GOT3 (cell line): ENCODE measurements at places on chromosomes 5 and 9.

- no peak for DNase-seq
Measured at GRCh38 chr9:134442486-134443173, 116.4 kb downstream of the RXRA start.

GRCh38 chr5:93941897-93942296 is 200.5 kb upstream of the POU5F2 start:
- DNase-seq: no peak

DNA sequence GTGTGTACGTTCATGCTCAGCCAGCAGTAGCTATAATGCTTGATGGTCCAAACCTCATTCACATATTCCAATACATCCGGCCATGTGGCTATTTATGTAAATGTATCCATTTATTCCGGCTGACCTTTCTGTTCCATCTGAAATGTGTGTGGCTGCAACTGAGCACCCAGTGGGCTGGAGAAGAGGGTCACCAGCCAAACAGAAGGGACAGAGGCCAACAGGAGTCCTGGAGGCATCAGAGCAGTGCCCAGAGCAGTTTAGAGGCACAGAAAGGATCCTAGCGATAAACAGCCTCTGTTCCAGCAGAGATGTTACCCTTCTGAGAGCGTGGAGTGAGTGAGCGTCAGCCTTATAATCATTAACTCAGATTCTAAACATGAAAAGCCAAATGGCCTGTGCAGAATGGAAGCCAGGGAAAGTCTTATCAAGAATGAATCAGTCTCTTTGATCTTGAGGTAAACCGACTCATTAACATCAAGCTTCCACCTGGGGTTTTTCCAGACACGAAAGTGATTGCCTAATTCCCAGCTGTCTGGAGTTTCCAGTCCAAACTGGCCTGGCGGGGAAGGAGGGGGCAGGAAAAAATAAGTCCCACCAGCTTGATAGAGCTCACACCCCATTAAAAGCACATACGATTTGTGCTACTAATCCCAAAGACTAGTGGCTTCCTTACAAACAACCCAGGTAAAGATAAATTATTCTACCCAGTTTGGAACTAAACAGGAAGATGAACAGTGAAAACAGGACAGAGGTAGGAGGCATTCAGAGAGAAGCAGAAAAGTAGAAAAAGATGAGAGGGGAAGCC is 55.7 kb downstream of the SUSD1 start:
- DNase-seq: no peak

DNA sequence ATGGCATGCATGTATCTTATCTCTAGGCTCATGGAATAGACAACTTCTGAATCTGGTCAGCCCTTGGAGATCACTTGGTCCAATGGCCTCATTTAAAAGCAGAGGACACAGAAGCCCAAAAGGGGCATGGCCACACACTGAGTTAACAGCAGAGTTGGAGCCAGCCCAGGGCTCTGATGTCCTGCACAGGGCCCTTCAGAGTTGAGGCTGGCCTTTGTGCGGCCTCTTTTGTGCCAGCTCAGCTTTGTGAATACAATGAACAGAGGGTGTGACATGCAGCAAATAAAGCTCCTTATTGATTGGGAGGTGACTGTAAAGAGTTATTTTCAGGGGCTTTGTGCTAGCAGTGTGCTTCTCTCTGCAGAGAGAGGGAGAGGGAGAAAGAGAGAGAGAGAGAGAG is 150.1 kb upstream of the STK32A start:
- DNase-seq: no peak

DNA sequence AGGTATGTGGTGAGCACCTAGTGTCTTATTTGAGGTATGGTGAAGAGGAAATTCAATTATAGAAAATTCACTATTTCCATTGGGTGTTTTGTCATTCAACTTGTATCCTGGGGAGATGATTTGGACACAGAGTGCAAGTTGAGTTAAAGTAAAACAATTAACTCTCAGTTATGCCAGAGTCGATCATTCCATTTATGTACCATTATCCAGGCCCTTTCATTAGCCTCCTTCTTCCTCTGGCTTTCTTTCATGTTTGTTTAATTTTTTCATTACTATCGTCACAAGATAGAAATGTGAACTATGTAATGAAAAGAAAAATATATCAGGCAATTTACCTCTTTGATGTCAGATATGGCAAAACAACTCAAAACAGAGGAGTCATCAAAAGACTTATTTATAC is 1347.2 kb upstream of the NUDT12 start:
- no peak for DNase-seq

GRCh38 chr9:38026021-38026809 is 42.8 kb downstream of the SHB start:
- no peak for DNase-seq

DNA sequence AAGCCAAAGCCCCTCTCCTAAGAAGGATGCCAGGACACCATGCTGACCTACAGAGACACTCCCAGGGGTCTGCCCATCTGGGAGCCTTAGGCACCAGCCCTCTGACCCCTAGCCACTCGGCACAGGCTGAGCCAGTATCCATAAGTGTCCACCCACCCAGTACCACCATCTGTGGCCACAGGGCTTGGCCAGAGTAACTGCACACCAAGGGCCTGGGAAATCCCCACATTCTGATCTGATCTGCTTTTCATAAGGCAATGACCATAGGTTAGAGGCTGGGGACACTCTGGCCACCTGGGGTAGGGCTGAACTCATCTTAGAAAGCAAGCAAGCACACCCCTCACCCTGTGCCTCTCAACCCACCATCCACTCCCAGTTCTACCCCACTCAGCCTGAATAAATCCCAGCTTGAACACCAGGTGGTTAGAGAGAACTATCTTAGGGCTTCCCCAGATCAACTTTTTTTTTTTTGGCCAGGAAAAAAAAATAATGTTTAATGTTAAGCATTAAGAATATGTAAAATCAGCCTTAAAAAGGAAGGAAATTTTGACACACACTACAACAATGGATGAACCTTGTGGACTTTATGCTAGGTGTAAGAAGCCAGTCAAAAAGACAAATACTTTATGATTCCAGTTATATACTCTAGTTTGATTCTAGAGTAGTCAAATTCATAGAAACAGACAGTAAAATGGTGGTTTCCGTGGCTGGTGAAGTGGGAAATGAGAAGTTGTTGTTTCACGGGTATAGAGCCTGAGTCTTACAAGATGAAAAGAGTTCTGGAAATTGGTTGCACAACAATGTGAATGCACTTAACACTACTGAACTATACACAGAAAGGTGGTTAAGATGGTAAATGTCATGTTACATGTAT is 6.2 kb downstream of the GNPDA1 start:
- DNase-seq: no peak

GRCh38 chr9:11088821-11089374 is 476.1 kb upstream of the PTPRD start:
- DNase-seq: no peak

- no peak for DNase-seq
Measured at GRCh38 chr5:59773294-59773693, 120.2 kb downstream of the PDE4D start.

GRCh38 chr5:65098393-65098792 is 329.7 kb downstream of the CWC27 start:
- no peak for DNase-seq

DNA sequence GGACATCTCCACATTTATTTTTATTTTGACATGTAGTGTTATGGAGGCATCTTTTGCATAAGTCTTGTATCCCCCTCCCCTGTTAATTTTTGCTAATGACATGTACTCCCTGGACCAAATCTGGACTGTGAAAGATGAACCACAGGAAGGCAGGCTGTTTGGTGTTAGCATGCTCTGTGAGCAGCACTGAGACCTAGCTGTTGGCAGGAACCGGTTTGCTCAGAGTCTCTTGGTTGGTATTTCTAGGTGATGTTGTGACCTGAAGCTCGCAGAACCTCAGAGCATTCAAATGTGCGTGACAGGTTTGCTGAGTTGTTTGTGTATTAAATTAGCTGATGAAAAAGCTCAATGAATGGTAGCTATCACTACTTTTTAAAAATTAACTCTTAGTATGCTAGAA is 53.6 kb upstream of the PHF2 start:
- no peak for DNase-seq

DNA sequence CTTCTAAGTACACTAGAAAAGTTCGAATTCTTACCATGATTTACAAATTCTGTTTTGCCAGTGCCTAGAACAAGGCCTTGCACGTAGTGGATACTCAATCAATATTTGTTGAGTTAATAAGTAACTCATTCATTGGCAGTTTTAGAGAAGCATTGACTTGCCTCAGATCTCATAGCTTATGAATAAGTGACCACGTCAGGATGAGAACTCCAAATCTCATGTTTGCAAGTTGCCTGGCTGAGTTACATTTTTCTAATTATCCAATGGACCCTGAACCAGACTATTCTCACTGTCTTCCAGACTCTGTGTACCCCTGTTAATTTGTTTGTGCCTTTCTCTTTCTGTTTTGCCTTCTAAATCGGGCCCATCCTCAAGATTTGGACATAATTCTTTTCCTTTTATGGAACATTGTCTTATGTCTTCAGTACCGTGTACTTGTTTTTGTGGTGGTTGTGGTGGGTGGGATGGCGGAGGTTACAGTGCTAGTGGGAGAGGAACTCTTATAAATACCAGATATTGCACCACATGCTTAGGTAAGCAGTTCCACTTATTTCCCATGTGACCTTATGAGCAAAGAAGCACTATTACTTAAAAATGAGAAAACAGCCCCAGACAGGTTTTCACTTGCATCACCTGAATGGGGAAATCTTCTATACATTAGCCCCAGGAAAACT is 96.3 kb downstream of the UNC13B start:
- no peak for DNase-seq

- DNase-seq: no peak
Measured at GRCh38 chr5:24208686-24209106, 436.1 kb downstream of the CDH10 start.

DNA sequence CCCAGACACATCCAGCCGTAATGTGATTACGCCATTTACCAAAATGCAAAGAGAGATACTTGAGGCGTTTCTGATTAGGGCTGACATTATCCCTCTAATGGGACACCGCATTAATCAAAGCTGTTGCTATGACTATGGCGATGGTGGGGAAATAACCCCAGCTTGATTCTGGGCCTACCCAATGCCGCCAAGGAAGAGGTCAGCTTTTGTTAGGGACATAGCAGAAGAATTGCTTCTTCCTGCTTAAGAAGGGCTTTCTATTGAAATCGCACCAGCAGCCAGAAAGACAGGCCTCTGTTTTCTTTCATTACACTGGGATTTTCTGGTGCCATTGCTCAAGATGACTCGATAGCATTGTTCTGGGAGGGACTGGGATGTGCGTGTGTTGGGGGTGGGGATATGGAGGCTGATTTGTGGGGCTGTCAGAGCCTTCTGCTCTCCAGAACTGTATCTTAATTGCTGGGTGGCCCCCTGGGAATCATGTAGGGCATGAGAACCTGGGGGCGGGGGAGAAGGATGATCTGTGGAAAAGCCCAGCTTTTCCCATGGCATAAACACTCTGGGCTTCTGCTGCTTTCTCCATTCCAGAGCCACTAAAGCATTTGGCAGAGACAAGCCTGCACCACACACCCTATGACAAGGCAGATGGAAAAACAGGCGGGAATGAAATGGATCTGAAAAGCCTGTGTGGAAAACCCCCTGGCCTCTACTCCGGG is 106.5 kb upstream of the RAD23B start:
- DNase-seq: peak; percentile 3

DNA sequence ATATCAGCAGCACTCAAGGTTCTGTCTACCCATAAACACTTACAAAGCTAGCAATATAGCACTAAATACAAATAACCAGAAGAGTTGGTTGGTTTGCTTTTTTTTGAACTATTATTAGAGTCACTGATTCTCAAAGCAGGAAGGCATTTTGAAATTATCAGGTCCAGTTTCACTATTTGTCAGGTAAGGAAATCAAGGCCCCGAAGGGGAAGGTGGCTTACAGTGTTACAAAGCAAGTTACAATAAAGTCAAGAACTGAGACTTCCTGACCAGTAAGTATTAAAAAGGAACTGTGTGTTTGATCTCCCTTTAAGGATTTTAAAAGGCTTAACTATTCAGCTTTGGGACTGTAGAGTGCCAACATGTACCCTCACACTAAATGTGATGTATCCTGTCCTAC is 10.8 kb downstream of the C5orf15 start:
- no peak for DNase-seq

DNA sequence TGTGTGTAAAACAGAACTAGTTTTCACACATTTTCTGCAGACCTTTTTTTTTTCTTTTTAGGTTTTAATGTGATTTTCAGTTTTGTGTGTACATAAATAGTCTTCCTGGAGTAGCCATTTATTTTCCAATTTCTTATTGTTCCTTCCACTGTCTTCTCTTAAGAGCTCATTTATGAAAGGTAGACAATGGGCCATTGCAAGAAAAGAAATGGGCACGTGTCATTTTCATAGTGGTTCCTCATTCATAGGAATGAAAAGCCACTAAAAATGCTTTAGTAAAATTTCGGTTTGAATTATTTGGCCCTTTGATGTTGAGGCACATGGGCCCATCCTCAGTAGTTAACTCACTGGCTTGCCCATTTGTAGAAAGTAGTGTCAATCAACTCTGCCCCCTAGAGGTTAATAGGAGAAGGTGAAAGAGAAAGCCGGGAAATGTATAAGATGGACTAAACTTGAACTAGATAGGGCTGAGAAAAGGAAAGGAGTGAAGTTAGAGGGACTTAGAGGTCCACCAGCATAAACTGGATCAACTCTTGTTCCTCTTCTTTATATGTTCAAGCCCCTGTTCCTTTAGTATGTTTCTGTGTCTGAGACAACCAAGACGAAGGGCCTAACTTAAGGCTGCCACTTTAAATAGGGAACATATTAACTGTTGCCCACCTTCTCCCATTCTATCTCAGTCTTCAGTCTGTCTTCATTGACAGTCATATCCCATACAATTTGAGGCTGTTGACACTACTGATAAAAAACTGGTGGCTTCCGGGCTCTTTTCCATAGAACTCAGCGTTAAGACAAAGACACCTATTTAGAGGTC is 72.6 kb downstream of the SMARCA2 start:
- DNase-seq: no peak

DNA sequence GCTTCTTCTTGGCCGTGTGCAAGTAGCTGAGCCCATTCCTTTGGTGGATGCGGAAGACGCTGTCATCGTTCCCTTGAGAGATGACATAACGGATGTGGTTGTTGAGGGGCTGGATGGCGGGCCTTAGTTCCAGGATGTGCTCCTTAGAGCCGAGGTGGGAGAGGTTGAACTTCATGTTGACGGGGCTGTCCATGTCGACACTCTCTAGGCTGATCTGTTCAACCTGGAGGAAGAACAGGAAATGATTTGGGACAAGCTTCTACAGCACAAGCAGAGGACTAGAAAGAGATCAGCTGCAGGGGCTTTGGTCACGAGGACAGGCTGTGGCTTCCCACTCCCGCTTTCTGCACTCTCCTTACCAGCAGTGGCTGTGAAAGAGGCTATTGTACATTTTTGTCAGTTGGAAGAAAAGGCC is 176.0 kb downstream of the SLC12A2 start:
- DNase-seq: no peak

DNA sequence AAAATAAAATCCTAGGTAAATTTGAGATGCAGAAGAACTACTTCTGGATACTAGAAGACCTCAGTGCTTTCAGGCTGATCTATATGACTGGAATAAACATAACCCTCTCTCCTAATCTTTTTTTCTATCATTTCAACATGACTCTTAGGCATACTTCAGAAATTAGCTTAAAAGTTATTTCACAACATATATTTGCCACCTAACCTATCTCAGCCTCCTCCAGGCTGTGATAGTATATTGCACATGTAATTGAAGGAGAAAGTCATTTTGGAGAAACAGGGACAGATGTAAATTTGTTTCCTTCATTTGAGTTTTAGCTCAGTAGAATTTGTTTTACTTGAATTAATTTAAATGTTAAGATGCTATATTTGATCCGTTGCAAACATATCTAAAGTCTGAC is 1932.3 kb upstream of the CDH6 start:
- no peak for DNase-seq

GRCh38 chr5:160473681-160474080 is 52.0 kb downstream of the PTTG1 start:
- no peak for DNase-seq

GRCh38 chr5:7849681-7850394 is 1.1 kb downstream of the CFAP90 start:
- no peak for DNase-seq
